Hematopoietic multipotent progenitor cell treated with erythropoietin and hydrocortisone succinate and interleukin-3 and kit ligand, for 8 days (in vitro differentiated cells): ENCODE measurements at places on chromosomes 16 and 17.
A peak's percentile ranks its signal among the peaks of the same experiment; 100 is the strongest.

DNA sequence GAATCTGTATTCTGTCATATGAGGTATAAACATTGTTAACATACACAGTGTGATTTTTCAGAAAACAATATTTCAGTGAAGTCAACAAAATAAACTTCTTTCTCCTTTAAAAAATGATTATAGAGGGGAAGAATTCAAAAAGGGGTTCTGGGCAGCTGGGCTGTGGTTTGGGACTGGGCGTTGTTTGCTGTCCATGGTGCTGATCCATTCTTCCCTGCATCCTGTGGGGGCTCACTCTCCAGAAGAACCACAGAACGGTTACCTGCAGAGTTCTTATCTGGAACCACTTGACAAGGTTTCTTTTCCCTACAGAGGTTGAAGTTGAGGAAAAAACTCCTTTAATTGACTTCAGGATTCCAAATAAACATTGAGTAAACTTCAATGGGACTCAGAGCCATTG lies 1091.0 kb downstream of the CDH8 start:
- DNase-seq, result no peak

GRCh38 chr17:40317345-40317873 lies 8.4 kb downstream of the RARA start:
- peak; percentile 77 for DNase-seq

DNA sequence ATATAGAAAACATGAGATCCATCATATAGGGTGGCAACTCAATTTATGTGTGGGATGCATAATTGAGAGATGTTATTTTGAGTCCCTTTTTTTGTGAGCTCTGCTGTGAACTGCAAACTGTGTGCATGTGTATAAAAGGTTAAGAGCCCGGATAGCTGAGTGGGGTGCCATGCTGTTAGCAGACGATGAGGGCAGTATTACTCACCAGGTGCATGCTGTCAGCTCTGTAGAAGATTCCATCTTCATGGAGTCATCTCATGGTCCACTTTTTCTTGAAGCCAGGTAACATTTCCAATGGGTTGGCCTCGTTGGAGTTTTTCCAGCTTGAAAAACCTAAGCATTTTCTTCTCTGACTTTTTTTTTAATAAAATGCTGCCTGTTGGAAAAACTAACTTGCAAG lies 43.0 kb upstream of the RHBDL3 start:
- no peak for DNase-seq

- no peak for DNase-seq
Measured at GRCh38 chr17:4725646-4726310, 5.5 kb upstream of the MED11 start.

- no peak for DNase-seq
Measured at GRCh38 chr17:49928837-49929475, 40.0 kb upstream of the DLX4 start.

GRCh38 chr17:50206604-50207293 lies 5.3 kb upstream of the COL1A1 start:
- DNase-seq, result peak; percentile 37

DNA sequence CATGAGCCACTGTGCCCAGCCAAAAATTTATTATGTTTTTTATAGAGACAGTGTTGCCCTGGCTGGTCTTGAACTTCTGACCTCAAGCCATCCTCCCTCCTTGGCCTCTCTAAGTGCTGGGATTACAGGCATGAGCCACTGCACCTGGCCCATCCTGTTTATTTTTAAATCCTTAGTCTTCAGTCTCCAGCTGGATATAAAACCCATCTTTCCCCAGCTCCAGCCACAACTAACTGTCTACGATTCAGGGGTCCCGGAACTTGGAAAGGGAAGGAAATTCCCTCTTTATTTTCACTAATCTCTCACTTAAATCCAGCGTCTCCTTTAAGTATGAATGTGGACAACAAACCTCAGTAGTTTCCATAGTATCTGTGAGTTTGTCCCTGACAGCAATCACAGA lies 62.2 kb downstream of the IQCK start:
- DNase-seq, result no peak
